Urothelium cell line (cell line): ENCODE measurements at places on chromosomes 4 and X.

DNA sequence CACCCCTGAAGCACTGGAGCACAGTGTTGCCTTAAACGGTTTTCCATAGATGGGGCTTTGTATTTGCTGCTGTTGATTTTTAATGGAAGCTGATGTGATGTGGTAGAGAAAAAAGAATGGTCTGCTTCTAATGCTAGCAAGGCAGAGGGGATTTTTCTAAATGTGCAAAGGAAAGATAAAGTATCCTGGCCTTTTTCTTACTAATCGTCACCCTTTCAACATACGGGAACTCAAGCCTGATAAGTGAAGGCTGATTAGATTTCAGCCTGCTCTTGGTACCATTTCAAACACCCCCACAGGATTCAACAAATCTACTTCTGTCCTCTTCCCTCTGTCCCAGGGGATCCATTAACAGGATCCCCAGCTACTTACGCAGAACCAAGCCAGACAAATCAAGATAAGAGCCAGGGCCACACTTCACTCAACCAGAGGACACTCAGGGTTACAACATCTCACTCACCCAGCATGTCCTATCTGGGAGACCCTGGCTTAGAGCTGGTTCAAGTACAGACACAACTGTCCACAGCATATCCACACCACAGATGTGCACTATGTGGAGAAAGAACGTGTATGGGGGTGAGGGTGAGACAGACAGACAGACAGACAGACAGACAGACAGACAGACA lies 180.0 kb downstream of the SH3KBP1 start:
- DNase-seq, result no peak

GRCh38 chrX:38055170-38055847 lies 49.0 kb downstream of the SYTL5 start:
- DNase-seq, result peak; percentile 17

DNA sequence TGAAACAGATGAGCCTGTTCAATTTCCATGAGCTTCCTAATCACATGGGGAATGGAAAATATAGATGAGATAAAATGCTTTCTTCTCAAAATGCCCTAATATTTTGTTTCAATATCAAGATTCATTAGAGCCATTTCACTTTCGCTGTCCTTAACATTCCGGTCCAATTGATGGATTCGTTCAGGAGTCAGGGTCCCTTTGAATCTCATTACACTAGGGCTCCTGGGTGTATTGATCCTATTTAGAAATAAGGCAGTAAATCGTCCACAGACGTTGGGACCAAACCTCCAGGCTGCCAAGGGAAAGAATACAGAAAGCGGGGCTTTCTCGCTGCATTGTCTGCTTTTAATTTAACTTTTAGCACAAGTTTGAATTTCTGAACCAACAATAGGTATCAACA lies 20.6 kb upstream of the CRMP1 start:
- DNase-seq, result no peak

GRCh38 chr4:107825072-107825824 lies 516 bp downstream of the SGMS2 start:
- DNase-seq, result peak; percentile 66

GRCh38 chr4:26130841-26131432 lies 189.9 kb upstream of the RBPJ start:
- no peak for DNase-seq

GRCh38 chrX:124341396-124342132 lies 4.8 kb upstream of the SH2D1A start:
- no peak for DNase-seq

DNA sequence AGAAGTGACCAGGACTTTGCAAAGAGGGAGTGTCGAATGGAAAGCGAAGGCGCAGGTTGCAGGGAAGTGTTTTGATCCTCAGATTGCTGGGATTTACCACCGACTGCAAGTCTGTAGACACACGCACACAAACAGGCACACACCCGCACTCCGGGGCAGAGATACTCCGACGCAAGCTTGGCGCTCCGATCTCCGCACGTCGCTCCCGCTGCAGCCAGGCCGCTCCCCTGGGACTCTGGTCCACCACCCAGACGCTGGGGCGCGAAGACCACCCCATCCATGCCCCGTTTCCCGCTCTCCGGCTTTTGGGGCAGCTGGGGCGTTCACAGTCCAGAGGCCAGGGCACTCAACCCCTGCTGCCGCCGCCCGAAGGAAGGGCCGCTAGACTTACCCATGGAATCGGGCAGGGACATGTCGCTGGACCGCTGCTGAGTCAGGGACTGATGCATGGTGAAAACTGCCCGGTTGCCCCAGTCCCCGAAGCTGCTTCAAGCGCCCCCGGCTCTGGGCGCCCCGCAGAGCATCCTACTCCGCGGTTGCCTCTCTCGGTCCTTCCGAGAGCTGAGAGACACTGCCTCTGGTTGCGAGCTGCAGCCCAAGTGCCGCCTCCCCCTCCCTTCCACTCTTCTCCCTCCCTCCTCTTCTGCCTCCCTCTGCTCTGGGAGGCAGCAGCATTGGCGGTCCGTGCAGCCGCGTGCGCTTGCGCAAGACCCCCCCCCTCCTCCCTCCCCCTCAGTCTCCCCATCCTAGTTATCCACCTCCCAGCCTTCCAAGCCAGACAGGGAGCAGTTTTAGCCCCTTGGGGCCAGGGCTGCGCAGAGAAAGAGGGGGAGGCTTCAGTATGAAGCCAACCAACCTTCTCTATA lies at the start of gene TMEM255A:
TSS of gene TMEM255A (minus strand) at position 601 of the 866 bp plus-strand sequence. CDS start at position 449, 152 bp downstream.
- peak; percentile 44 for DNase-seq

- DNase-seq, result no peak
These were observed 175.4 kb upstream of the PSAPL1 start for GRCh38 chr4:7610022-7610670.
